Brain (organoid and tissue), 16 donors: ENCODE measurements at places on chromosomes 4 and X. TPM values are rescaled to one million over a fixed set of nuclear protein-coding genes. Genes with fewer than 3 reads are reported as not detected.

RIBC1 gene
- 4.4 TPM for polyA plus RNA-seq

NSUN7 gene
- 6.9 TPM for polyA plus RNA-seq

VSIG1 gene
- polyA plus RNA-seq, result not detected

CT45A1 gene
- not detected for polyA plus RNA-seq

SORBS2 gene
- 7.2 TPM for polyA plus RNA-seq

RS1 gene
- not detected for polyA plus RNA-seq

IL15 gene
- not detected for polyA plus RNA-seq

CENPVL1 gene
- not detected for polyA plus RNA-seq

HDX gene
- 1.8 TPM for polyA plus RNA-seq

STOX2 gene
- polyA plus RNA-seq, result 3.9 TPM

GPM6B gene
- 228 TPM for polyA plus RNA-seq

PLAC8 gene
- 2.1 TPM for polyA plus RNA-seq

CXCL3 gene
- polyA plus RNA-seq, result not detected

TMEM144 gene
- polyA plus RNA-seq, result 52.0 TPM

SERPINA7 gene
- polyA plus RNA-seq, result not detected

SPARCL1 gene
- polyA plus RNA-seq, result 345 TPM

SLC16A2 gene
- 5.7 TPM for polyA plus RNA-seq

ASMT gene
- not detected for polyA plus RNA-seq

GAGE12J gene
- polyA plus RNA-seq, result not detected

PPP1R2C gene
- not detected for polyA plus RNA-seq

TKTL2 gene
- polyA plus RNA-seq, result not detected

CLDN34 gene
- not detected for polyA plus RNA-seq

PROM1 gene
- polyA plus RNA-seq, result 24.9 TPM

IGSF1 gene
- 3.0 TPM for polyA plus RNA-seq

UGT2B10 gene
- not detected for polyA plus RNA-seq

KCNE5 gene
- 1.3 TPM for polyA plus RNA-seq

PABPC4L gene
- 0.07 TPM for polyA plus RNA-seq

CYBB gene
- 2.3 TPM for polyA plus RNA-seq

SPANXA1 gene
- not detected for polyA plus RNA-seq

LEF1 gene
- polyA plus RNA-seq, result 6.8 TPM

MAP7D2 gene
- polyA plus RNA-seq, result 12.5 TPM

BEX5 gene
- polyA plus RNA-seq, result 30.0 TPM

TNIP2 gene
- polyA plus RNA-seq, result 19.7 TPM

TMEM255A gene
- 1.4 TPM for polyA plus RNA-seq
